ENCODE measurements at places on chromosomes 5 and 9.

GRCh38 chr5:106874974-106875373 lies 795.8 kb downstream of the EFNA5 start:
- no peak for DNase-seq

- DNase-seq, result no peak
Observed at GRCh38 chr5:133015466-133015865, 10.9 kb downstream of the ZCCHC10 start.

DNA sequence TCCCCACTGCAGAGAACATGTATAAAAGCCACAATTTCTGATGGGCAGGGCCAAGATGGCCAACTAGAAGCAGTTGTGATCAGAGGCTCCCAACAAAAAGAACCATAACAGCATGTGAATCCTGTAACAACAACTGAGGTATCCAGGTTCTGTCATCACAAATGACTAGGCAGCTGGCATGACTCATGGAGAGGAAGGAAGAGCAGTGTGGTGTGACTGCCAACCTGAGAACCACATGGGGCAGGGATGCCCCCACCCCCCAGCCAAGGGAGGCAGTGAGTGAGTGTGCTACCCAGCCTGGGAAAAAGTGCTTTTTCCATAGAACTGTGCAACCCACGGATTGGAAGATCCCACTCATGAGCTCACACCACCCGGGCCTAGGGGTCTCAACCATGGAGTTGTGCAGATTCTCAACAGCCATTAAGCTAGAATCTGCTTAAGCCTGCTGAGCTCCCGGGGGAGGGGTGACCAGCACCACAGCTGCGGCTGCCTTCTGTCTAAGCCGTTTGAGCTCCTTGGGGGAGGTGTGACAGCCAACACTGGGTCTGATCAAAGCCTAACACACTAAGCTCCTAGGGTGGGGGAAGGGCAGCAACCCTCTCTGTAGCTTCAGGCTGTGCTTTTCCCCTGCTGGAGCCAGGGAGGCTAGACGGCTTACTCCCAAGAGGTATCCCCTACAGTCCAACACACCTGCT lies 80.1 kb upstream of the DMAC1 start:
- DNase-seq, result peak; percentile 42

- DNase-seq, result no peak
Observed at GRCh38 chr5:120083851-120084542, 380.1 kb upstream of the PRR16 start.

- DNase-seq, result peak; percentile 71
Observed at GRCh38 chr5:80754900-80755299, 100.1 kb upstream of the DHFR start.

- no peak for DNase-seq
Observed at GRCh38 chr9:33114746-33115145, 38.3 kb upstream of the SMU1 start.

GRCh38 chr5:22669345-22669744 lies 183.8 kb downstream of the CDH12 start:
- no peak for DNase-seq

GRCh38 chr9:121365564-121365963 lies 4.5 kb downstream of the STOM start:
- no peak for DNase-seq

- peak; percentile 78 for DNase-seq
Observed at GRCh38 chr5:154610321-154611154, 132.5 kb upstream of the HAND1 start.

- DNase-seq, result no peak
Observed at GRCh38 chr5:100043475-100043874, 491.7 kb upstream of the FAM174A start.

GRCh38 chr5:135813758-135814157 lies 20.7 kb upstream of the SLC25A48 start:
- DNase-seq, result no peak

DNA sequence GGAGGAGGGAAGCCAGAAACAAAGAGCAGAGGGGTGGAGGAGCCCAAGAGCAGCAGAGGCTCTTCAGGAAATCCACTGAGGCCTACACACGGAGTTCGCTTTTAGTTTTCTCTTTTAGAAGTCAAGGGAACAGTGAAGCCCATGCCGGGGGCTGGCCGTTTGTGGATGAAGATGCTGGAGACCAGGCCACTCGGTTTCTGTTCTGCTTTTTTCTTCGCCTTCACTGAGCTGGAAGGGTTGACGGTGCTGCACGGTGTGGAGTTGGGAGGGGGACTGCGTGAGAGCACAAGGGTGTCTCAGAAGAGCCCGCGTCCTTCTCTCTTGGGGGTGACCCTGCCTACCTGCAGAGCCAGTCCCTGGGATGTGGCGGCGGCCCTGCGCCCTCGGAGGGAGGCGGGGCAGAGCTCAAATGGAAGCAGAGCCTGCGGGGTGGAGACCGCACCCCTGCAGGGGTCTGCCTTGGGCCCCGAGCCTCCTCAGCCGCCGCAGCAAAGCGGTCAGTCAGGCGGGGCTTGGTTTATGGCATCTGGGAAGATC lies 68.5 kb upstream of the CACNA1B start:
- DNase-seq, result no peak

GRCh38 chr5:54704333-54704732 lies 186.8 kb downstream of the SNX18 start:
- no peak for DNase-seq

DNA sequence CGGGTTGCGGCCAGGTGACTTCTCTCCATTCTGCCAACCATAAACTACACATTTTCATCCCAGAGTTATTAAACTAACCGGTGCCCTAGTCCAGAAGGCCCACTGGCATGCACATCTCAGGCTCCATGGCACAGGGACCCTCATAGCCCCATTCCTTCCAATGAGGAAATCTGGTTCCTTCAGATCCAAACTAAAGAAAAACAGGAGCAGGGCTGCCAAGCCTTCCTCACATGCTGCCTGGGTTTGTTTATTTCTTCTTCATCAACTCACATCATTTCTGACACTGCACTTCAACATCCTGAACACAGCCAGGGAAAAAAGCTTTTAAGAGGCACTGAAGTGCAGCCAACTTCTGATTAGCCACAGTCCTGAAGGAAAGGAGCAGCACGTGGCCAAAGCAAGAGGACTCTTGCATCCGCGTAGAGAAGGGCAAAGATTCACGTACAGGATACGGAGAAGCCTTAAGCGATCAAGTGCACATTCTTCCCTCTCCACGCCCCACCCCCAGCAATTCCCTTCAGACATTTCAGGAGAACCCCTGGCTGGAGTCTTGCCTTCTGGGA lies 22.5 kb downstream of the LHFPL2 start:
- no peak for DNase-seq

GRCh38 chr9:437574-438001 lies 222.9 kb downstream of the DOCK8 start:
- DNase-seq, result no peak

DNA sequence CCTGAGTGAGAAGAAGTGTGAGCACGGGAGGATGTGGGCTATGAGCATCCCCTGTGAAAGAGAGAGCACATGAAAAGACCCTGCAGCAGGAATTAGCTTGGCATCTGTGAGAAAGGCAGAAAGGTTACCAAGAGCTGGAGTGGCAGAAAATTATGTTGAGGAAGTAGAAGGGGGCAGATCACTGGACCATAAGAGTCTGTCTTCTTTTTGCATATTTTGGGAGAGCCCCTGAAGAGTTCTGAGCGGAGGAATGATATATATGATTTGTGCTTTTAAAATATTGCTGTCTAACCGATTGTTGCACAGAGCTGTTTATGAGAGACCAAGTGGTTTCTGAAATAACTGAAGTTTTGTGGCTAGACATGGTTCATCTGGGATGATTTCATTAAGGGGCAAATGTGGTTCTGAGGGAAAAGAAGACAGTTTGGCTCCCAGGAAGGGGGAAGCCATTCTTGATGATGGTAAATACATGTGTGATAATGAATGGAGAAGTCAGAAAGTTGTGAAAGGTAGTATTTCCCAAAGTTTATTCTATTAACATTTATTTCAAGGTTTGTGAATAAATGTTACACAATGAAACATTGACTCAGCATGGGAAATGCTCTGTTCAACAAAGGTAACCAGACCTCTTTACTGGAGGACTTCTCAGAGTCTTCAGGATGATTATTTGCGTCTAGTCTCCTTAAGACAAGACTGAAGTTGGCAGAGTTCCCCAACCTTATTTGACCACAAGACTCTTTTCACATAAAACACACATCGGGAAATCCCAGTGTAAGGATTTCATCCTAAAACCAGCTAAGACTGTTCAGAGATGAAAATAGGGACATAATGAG lies 31.5 kb upstream of the ADRB2 start:
- no peak for DNase-seq

DNA sequence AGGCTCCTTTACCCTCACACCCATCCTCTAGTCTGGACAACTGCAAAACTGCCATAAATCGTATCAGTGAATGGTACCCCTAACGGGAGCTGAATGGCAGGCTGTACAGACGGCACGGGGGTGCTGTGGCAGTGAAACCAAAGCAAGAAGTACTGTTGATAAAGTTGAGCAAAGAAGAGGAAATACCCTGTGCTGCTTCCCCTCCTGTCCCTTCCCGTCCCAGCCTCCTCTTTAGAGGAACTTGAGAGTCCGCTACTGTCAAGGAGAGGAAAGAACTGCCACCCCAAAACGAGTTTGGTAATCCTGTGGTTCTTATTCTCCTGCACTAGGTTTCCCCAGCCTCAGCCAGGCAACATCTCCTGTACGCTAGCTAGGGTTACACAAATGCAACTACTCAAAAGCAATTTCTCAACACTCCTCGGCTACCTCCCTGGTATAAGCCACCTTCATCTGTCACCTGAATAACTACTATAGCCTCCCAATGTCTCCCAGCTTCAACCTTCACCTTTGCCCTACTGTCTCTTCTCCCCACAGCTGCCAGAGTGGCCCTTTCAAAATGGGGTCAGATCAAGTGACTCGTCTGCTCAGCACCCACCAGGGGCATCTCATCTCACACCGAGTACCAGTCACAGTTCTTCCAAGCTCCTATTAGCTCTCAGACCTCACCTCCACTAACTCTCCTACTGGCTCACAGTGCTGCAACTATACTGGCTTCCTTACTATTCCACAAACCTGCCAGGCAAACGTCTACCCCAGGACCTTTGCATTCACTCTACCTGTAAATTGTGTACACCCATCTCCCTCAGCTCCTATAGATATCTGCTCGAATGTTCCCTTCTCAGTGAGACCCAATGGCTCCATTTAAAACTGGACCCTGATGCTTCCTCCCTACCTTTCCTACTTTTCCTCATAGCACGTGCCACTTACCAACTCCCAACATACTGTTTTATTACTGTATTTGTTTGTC lies 4.1 kb downstream of the GLRX start:
- no peak for DNase-seq

DNA sequence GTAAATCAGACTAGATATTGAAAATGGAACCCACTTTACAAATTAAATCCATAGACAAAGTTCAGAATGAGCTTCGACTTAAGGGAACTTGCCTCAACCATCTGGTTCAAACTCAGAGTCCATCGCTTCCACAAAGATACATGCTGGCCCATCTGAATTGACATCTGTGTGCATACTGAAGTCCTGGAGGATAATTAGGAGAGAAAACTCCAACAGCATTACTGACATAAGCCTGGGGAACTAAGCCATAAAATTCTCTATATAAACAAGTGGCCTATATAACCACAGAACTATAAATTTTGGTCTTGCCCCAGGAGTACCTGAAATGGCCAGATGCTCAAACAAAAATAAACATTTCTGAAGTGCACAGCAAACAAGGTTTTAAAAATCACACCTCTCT lies 94.4 kb downstream of the IZUMO3 start:
- DNase-seq, result no peak

DNA sequence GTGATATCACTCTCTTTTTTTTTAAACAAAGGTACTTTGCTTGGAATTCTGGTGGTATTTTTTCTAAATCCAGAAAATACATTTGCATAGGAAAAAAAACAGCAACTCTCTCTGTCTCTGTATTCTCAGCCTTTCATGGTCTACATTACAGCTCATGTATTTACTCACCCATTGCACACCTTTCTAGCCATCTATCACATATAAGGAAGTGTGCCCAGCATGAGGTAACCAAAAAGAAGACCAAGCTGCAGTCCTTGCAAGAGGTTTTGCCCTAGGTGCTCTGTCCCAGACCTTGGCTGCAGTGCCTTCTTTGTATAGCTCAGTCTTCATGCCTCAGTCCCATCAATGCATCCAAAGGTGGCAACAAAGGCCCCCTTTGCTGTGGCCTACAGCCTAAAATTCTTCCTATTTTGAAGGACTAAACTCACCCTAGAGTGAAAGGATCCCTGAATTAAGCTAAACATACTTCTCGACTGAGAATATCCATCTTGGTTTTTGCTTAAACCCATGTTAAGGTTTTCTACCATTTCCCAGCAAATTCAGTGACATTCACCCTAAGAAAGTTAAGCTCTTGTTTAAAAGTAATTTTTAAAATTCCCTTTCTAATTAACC lies 446.4 kb downstream of the KIF4B start:
- DNase-seq, result no peak

GRCh38 chr9:129494113-129494789 lies 126.7 kb downstream of the C9orf50 start:
- DNase-seq, result no peak

- no peak for DNase-seq
Observed at GRCh38 chr5:174423558-174423957, 300.8 kb upstream of the MSX2 start.

DNA sequence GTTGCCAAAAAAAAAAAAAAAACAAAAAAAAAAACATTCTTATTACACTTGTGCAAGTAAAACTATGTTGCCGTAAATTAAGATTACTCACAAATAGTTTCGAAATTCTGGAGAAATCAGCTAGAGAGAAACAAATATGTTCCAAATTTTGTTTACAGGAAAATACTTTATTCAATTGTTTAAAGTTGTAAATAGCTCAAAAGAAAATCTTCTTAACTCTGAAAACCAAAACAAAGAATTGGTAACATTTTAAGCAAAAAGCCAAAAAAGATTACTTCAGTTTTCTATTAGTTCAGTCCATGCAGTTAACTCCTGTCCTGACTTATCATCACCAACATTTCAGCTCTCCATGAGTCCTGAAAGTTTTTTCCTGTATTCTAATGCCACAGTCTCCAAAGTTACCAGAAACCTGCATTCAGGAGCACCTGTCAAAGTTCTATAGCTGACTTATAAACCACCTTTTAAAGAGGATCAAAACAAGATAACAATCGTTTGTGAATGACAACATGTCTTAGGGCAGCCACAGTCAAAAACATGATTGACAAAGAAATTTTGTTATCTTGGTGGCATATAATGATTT lies 194.1 kb downstream of the RANBP17 start:
- peak; percentile 11 for DNase-seq

DNA sequence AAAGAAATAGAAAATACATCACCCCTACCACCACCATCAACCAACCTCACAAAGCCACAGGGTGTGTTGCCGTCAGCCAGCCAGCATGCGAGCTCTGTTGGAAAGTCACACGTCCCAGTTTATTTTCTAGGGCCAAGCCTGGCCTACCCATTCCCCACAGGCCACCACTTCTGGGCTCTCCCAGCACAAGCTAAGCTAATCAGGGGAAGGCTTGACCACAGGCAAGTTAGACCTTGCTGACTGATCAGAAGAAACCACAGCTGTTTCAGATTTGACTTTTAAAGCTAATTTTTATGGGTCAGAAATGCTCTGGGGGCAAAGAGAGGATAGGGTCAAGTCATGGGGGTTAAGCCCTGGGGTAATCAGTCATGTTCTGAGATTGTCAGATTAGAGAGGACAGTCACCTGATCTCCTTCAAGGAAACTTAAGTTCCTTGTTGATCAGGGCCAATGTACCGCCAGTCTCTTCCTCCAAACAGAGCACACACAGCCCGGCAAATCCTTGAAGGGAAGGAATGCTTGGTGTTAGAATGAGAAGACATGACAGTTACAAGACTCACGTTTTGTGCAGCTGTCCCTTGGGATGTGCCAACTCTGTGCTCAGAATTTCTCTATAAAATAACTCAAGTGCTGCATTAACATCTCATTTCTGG lies 7.6 kb downstream of the SHB start:
- no peak for DNase-seq
